NCI-H748 treated with DMSO at 0.1 percent for 48 hours (cell line): ENCODE measurements at places on chromosomes 7 and 10.

- no peak for DNase-seq
Measured at GRCh38 chr10:72186982-72187330, 28.9 kb upstream of the ANAPC16 start.

DNA sequence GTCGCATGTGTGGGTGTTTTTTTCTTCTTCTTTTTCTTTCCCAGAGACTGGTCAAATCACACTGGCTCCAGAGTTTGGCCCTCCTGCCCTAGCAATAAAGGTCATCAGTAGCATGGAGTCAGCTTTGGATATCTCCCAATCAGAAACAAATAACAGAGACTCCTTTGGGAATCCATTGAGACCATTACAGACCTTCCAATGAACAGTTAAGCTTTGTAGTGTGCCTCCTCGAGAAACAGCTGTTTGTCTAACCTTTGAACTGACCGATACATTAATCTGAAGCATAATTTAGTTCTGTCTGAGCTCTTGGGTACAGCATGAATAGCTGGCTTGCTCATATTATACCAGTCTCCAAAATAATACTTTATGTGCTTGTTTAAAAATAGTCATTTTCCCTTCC is 1103.2 kb downstream of the GATA3 start:
- no peak for DNase-seq

DNA sequence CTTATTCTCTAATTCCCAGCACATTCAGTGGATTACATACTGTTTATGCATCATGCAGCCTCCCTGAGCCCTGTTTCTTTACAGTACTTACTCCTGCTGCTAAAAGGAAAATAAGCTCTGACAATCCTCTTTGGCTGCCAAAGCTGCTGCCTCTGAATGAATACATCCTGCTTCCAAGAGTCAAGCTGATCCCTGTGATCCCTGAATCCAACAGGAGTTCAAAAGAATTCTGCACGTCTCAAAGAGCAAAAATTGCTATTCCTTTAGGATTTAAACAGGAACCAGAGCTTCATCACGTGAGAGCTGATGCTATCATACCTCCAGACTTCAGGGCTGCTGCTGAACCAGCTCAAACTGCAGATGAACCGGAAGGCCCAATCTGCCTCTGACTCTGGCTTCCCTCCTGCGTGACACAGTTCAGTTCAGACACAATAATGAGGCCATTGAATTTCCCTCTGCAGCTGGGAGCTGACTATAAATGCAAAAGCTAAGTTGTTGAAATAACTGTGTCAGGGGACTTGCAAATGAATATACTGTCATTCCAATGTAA is 851.0 kb upstream of the PHF14 start:
- peak; percentile 61 for DNase-seq

DNA sequence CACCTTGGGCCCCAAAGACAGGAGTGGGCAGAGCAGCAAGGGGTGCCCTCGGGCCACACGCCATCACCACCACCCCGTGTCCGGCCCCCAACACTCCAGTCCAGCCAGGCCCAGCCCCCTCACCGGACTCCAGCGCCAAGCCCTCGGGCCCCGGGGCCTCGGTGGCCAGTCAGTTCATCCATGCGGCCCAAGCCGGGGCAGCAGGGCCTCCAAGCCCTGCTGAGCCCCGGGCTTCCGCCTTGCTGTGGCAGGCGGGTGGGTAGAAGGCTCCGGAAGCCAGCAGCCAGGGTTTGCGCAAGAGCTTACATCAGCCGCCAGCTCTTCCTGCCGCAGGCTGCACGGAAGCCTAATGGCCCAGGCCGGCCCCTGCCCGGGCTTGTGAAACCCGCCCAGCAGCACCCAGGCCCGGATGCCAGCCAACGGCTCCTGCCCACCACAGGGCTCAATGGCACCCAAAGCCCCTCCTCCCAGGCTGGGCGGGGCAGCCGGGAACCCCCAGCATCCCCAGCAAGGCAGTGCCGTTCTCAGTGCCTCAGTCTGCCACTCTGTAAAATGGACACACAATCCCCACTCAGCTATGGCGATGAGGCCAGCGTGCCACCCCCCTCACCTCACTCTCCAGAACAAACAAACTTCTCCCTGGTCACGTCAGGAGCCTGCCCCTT is 26.5 kb downstream of the TNRC18 start:
- no peak for DNase-seq

DNA sequence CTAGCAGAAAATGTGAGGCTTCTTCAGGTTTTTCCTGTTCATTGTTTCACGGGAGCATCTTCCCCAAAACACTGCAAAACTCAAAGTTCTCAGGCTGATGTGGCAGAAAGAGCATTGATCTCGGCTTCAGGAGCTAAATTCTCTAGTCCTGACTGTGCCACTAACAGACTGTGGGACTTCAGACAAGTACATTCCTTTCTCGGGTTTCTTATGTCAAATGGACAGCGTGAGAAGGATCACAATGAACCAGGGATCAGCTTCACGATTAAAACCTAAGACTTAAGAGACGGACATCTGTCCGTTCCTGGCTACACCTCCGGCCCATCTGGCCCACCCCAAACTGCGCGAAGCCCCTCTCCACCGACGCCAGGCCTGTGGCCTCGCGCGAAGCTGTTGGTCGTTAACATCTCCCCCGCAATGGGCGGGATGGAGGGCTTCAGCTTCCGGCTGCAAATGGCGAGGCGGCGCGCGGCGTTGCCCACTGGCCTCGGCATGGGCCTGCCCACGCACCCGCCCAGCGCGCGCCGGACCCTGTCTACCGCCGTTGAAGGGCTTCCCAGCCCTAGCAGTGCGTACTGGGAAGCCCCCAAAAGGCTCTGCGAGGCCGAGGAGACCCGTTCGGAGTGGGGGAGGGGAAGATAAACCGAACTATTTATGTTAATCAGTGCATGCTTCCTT is 549 bp upstream of the DDX50 start:
- DNase-seq: peak; percentile 19

GRCh38 chr10:338171-339037 is 203.1 kb downstream of the ZMYND11 start:
- DNase-seq: no peak
